GM12864 (cell line): ENCODE measurements at places on chromosomes 7 and 10.

- DNase-seq = no peak
Measured at GRCh38 chr7:87875151-87876039, 765 bp downstream of the SLC25A40 start.

GRCh38 chr7:22140578-22140977 lies 194.9 kb upstream of the CDCA7L start:
- DNase-seq = no peak

GRCh38 chr10:110042181-110042580 lies 34.4 kb downstream of the ADD3 start:
- DNase-seq = no peak

- no peak for DNase-seq
Measured at GRCh38 chr7:71349682-71350481, 217.9 kb downstream of the GALNT17 start.

DNA sequence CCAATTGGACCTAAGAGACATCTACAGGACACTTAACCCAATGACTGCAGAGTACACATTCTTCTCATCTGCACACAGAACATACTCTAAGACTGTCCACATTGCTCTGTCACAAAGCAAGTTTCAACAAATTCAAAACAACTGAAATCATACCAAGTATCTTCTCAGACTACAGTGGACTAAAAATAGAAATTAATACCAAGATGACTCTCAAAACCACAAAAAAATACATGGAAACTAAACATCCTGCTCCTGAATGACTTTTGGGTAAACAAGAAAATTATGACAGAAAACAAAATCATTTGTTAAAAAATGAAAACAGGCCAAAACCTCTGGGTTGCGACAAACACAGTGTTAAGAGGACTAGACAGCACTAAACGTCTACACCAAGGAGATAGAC lies 24.5 kb downstream of the SNX13 start:
- no peak for DNase-seq

DNA sequence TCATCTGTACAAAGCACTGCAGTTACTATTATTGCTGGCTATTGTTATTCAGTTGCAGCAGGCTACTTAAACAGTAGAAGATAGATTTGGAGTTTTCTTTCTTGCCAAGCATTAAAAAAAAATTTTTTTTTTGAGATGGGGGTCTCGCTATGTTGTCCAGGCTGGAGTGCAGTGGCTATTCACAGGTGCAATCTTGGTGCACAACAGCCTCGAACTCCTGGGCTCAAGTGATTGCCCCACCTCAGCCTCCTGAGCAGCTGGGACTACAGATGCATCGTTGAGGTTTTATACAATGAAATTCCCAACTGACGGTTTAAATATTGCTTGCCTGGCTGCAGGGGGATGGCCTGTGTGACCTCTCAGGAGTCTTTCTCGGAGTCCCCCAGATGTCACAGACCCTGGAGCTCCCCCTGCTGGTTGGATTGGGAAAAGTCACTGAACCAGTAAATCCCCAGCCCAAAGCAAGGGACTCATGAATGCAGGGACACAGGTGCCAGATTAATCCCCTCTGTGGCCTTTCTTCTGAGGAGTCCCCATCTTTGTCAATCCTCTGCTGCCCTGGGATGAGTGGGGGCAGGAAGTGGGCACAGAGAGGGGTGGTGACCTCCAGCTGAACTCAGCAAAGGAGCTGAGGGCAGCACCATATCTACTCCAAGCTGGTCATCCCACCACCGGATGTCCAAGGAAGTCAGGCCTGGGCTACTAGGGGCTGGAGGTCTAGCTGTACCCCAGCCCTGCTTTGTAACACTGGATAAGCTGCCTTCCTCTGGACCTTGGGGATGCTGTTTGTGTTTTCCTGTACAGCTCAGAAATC lies 149.6 kb downstream of the C10orf105 start:
- DNase-seq = peak; percentile 12

GRCh38 chr7:37683246-37684120 lies at the start of gene GPR141:
Gene GPR141, plus strand, starts transcription at chr7:37683766. Its CDS starts 56,628 bp downstream, at chr7:37740394.
- peak; percentile 74 for DNase-seq

GRCh38 chr7:159370-160270 lies 32.8 kb upstream of the FAM20C start:
- no peak for DNase-seq

GRCh38 chr7:81776948-81777630 lies 7.2 kb upstream of the HGF start:
- DNase-seq = no peak

DNA sequence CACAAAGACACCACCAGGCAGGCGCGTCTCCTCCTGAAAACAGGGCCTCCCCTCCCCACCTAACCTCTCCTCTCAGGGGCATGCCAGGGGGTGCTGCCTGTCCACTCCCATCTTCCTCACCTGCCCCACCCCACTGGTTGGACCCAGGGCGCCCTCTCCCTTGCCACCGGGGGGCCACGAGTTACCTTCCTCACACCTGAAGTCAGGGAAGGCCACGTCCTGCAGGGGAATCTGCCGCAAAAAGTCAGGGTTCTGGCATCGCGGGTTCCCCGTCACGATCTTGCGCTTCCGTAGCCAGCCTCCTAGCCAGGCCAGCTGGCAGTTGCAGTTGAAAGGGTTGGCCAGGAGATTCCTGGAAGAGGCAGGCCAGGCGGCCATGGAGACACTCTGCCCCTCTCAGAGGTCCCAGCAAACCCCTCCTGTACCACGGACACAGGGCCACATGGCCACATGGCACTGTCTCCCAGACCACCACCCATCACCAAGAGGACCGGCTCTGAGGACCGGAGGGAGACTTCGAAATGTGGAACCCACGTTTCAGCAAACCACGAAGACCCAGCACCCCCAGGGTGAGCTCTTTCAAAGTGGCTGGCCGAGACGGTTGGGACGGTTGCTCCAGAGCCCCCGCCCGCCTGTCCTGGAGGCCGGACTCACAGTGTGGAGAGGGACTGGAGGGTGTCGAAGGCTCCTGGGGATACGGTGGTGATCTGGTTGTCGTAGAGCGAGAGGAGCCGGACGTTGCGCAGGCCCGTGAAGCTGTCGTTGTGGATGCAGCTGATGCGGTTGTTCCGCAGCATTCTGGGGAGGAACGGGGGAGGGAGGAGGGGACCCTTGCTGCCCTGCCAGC lies 142.8 kb downstream of the SLIT1 start:
- no peak for DNase-seq

- DNase-seq = no peak
Measured at GRCh38 chr7:109844362-109844761, 1246.6 kb upstream of the LRRN3 start.

DNA sequence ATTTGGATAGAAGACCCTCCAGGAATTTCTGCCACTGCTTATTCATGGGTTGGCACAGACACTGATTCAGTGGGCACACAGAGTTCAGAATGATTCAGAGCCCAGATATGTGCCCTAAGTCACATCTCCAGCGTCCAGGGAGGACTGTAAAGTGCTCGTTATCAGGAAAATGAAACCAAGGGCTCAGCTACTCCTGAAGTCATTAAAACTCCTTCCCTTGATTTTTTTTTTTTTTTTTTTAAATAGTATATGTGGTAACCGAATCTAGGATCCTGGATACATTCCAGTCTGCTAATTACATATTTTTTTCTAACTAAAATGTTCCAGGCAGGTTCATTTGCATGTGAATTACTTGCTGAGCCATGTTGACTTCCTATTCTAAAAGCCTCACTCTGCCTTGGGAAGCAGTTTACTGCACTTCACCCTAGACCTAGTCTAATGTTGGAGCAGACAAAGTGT lies 34.7 kb downstream of the MET start:
- no peak for DNase-seq

- DNase-seq = no peak
Measured at GRCh38 chr10:2716596-2716995, 350.8 kb upstream of the PFKP start.

DNA sequence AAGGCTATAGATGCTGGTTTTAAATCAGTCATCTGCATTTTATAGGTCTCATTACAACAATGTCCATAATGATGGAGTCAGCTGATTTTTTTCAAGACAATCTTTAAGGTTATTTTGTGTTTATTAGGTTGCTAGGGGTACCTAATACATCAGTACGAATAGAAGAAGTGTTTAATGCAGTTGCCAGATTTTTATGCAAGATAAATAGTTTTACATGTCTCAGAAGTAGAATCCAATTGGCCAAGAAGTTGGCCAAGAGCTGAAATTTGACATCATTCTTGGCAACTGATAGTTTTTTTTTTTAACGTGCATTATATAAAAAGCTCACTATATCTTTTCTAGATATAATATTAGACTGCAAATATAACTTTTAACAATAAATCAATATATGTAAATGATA lies 208.5 kb downstream of the TRIL start:
- no peak for DNase-seq

- no peak for DNase-seq
Measured at GRCh38 chr7:40608321-40609075, 473.7 kb downstream of the SUGCT start.

DNA sequence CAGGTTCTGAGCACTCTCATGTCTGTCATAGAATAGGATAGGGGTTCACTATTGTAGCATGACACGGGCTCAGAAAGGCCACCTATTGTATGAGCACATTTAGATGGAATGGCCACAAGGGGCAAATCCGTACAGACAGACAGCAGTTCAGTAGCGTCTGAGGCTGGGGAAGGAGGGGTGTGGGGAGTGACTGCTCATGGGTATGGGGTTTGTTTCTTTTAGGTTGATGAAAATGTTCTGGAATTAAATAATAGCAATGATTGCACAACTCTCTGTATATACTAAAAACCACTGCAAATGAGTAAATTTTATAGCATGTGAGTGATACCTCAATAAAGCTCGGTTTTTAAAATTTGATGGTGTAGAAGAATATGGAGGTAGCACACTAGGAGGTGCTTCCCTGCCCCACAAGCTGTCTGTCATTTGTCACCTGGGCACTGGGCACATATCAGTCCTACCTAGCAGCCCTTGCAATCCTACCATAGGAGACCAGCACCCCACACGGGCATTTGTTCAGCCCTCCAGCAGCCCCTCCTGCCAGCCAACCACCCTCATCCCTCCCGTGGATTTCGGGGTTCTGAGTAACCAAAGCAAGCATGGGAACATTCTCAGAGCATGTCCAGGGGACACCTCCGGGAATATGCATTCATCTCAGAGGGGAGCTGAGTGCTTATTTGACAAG lies 35.2 kb downstream of the KCNMA1 start:
- DNase-seq = no peak

GRCh38 chr7:132130497-132130896 lies 445.8 kb downstream of the PLXNA4 start:
- DNase-seq = no peak

- no peak for DNase-seq
Measured at GRCh38 chr7:95986178-95986764, 213.9 kb downstream of the DYNC1I1 start.

DNA sequence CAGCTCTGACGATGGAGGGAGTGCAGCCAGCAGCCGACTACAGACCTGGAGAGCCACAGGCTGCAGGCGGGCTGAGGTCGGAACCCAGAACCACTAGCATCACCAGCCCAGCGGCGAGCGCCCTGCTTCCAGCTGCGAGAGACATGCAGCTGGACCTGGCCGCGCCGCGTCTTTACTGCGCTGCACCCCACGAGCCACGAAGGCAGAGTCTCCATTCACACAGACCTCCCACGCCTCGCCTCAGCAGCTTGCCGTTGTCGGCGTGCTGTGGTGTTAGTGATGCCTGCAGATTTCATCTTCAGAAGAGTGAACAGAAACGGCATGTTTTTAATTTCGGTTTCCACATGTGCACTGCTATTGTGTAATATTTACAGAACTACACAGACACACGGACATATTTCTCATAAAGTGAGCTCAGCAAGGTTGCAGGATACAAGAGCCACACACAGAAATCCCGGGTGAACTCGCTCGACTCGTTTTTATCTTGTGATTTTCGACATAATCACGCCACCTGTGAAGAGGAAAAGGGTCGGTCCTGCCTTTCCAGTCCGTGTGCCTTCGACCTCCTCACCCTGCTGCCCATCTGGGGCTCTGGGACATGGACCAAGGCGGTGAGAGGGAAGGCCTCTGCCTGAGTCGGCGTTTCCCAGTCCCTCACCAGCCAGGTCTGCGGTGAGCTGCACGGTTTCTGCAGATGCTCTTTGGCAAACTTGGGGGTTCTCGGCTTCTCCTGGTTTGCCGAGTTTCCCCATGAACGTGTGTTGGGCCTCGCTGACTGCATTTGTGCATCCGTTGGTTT lies 252.2 kb downstream of the ELFN1 start:
- no peak for DNase-seq

GRCh38 chr7:33789871-33790630 lies 115.3 kb upstream of the BMPER start:
- DNase-seq = no peak
